ENCODE measurements at places on chromosomes 2 and 18.

DNA sequence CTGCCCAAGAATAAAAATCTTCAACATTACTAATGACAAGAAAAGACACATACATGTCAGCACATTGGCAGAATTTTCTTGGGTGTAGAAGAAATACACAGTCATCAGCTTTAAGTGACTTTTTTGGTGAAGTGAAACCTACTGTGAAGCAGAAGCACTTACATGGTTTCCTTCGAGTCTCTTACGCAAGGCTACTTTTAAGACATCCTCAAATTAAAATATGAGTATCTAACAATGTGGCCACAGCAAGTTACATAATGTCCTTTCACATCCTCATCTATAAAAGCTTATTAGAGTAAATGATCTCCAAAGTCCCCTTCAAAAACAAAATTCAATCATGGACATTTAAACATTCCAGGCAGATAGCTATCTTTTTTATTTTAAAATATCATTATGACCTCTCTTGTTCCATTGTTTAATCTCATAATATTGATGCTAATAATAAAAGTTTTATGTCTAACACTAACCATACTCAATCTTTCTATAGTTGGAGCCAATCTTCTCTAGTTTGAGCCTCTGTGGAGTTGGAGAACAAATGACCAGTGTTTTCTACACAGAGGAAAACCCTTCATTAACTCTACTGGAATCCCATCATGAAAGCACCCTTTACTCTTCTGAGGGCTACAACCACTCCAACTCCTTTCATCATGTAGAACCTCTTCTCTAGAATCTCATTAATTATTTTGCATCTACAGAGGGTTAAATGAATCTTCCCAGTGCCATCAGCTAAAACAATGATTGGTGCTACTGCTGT is 182.2 kb upstream of the ZFP36L2 start:
- DNase-seq: no peak

- no peak for DNase-seq
Measured at GRCh38 chr18:73681912-73682311, 465.7 kb downstream of the FBXO15 start.

DNA sequence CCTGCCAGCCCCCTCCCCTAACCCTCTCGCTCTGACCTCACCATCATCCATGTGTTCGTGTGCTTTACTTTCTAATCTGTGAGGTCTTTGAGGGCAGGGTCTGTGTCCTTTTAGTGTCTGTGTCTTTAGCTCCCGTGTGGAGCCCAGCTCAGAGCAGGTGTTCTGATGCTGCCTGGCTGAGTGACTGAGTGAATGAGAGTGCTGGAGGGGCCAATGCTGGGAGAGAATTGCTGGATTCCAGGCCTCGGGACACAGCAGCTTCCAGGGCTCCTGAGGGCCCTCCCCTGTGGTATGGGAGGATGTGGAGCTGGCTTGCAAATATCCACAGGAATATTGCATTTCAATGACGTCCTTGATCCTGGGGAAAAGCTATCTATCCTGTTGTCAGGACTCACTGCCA is 160.6 kb downstream of the ANKRD30B start:
- no peak for DNase-seq

- no peak for DNase-seq
Measured at GRCh38 chr2:54226260-54226659, 29.8 kb downstream of the TSPYL6 start.

GRCh38 chr2:86224645-86225355 is 25.5 kb downstream of the MRPL35 start:
- no peak for DNase-seq

DNA sequence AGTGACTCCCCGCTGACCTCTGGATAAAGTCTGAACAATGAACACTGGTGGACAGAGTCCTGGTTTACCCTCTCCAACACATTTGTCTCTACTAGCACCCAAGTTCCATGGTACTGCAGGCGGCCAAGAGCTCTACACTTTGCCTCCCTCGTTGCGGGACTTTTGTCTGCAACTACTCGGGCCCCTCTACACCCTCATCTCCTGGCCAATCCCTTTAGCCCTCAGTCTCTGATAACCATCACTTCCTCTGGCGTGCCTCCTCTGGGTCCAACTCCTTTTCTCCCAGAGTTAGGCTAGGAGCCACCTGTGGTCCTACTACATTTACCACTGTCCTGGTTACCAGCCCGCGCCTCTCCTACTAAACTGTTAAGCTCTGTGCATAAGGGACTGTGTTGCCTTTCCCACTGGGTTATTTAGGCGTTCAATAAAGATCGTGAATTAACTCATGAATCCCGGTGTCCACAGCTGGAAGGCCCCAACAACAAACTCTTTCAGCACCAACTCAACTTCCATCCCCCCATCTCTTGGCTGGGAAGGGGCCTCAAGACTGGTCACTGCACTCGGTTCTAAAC is 757 bp downstream of the HDHD2 start:
- no peak for DNase-seq

DNA sequence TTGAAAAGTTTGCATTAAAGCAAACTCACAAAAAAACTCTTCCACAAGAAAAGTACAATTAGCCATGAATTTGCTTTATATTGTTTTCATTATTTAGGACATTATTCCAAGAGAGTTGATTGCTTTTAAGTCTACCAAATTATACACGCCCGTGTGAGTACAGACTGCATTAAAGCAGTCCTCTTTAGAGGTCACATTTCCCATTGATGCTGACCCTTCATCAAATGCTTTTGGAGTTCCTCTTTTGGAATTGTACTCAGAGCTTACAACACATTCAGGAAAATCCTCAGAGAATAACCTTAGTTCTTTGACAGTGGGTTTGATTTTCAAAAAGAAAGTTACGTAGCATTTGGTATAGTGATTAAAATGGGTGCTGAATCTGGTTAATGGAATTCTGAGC is 256.1 kb downstream of the CDH2 start:
- DNase-seq: no peak

GRCh38 chr2:111145103-111145760 is 24.5 kb downstream of the BCL2L11 start:
- DNase-seq: no peak

- DNase-seq: no peak
Measured at GRCh38 chr18:10875811-10876210, 273.6 kb downstream of the PIEZO2 start.

DNA sequence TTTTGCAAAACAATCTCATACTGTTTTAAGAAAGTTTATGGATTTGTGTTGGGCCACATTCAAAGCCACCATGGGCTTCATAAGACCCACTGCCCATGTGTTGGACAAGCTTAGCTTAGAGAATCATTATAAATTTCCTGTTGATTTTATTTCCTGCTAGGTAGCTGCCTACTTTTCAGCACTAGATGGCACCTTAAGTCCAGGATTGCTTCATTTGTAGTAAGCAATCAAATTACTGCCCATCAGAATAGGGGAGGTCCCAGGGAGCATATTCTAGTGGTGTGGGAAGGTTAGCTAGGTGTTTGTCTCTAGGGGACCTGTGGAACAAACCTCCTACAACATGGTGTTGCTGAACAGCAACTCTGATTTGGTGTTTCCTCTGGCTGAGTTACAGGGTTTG is 11.0 kb upstream of the DCDC2C start:
- peak; percentile 49 for DNase-seq

GRCh38 chr2:240799033-240799820 is 20.8 kb downstream of the KIF1A start:
- DNase-seq: no peak

GRCh38 chr2:143034292-143035074 is 94.7 kb upstream of the ARHGAP15 start:
- peak; percentile 69 for DNase-seq

DNA sequence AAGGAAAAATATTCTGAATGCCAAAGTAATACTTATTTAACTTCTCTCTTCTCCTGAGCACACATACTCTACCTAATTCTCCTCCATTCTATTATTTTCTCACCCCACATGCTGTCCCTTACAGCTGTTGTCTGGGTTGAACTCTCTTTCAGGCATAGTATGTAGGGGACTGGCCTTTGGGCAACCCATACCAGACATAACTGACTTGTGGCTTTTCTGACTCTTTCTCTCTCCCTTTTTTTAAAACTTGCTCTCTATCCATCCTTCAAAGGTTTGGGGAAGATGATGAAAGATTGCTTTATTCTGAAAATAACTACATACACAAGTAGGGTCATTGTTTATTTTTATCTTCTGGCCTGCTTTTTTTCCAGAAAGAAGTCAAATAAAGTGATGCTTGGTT is 69.9 kb upstream of the NOSTRIN start:
- no peak for DNase-seq

DNA sequence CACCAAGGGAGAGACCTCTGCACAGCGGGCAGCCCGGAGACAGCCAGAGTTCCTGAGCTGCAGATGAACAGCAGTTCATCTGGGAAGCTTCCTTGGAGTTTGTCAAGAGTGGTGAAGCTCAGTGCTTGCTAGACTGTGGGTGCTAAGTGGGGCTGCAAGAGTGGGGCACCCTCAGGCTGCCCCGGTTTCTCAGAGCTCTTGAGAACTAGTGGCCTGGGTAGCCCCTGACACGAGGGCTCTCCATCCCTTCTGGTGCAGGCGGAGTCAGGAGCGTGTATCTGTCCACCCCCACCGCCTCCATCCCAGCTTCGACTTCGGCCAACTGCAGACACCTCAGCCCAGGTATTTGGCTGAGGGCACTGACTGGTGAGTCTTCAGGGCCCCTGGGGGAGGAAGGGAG is 222.0 kb downstream of the LOXHD1 start:
- DNase-seq: no peak

DNA sequence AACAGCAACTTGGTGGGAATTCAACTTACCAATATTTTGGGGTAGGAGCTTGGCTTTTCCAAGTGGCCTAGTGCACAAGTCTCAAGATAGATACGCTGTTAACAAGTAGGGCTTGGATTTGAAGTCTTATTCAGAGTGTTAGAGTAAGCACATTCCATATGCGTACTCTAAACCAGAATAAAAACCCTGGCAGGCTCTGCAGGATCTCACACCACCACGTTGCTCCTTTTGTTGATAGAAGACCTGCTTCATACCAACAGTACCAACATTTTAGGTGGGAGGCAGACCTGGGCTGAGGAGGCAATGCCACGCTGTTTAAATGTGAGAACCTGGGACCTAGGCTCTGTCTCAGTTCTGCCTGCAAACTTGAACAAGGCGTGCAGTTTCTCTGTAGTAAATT is 214.0 kb downstream of the RNF144A start:
- no peak for DNase-seq

- DNase-seq: no peak
Measured at GRCh38 chr18:69954719-69955480, 7.2 kb upstream of the CD226 start.

DNA sequence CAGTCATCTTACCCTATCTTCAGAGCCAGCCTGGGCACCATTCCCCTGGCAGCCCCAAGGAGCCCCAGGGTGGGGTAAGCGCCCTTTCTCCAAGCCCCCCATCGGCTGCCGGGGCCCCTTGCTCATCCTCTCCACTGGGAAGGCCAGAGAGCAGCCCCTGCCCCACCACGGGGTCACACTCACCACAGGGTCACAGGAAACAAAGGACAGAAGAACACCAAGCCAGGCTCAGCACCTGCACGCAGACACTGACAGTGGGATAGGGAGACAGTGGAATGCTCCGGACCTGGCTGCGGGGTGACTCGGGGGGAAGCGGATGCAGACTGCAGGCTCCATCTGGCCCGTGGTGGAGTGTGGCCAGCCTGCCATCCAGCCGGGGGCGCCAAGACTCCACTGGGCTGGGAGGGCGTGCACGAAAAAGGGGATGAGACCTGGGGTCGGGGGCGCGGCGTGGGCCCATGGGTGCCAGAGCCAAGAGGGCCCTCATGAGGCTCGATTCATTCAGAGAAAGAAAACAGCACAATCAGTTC is 21.1 kb downstream of the HDAC4 start:
- DNase-seq: no peak

GRCh38 chr18:31610286-31611205 is 18.9 kb downstream of the TTR start:
- DNase-seq: peak; percentile 9

DNA sequence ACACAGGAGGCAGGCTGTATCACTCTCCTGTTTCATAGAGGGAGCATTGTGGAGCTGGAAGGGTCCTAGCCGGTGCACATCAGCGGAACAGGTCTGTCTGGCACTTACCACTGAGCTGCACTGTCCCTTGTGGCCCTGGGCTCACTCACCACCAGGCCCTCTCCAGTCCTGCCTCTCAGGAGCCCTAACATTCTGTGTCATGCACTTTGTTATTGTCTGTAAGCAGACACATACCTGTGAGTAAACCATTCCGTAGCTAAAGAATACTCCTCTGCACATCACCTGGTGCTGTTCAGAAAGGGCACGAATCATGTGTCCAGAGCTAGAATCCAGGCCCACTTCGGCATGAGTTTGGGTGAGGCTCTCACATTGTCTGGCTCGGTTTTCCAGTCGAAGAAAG is 93.6 kb downstream of the CRIM1 start:
- DNase-seq: no peak

GRCh38 chr2:168643979-168644378 is 158.5 kb upstream of the NOSTRIN start:
- peak; percentile 84 for DNase-seq

GRCh38 chr2:18754286-18754685 is 164.9 kb upstream of the NT5C1B start:
- no peak for DNase-seq

DNA sequence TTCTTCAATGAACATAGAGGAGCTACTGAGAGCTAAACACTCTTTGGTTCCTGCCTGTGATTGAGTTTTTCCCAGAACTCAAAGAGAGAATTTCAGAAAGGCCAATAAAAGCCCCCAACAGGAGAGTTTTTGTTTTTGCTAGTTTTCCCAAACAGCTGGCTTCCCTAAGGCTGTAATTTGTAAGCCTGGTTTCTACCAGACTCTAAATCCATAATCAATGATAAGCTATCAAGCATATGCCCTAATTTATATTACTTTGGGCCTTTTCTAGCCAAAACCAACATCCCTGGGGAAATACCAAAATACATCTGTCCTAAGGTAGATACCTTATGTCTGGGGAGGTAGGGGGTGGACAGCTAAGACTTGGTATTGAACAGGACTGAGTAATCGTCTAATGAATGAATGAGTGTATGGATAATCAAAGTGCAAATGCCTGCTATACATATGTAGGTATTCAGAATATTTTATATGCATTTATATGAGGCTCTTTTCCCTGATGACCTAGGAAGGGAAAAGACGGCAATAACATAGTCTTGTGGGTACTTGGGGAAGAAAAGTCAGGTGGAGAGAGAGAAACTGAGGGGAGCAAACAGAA is 26.0 kb upstream of the APOB start:
- no peak for DNase-seq

DNA sequence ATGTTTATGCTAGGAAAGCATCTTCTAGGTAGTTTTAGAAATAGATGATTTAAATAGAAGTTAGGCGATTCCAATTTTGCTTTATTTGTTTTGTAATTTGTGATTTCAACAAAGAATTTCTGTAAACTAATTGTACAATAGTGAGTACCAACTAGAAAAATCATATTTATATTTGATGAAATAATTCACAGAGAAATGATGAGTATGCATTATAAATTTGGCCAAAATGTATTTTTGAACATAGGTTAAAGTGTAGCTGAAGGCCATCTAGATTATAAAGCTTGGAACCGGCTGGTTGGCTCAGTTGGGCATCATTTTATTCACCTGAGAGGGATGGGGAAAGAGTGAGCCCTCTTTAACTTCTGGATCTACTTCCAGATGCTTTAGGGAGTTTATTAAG is 50.4 kb downstream of the GPD2 start:
- DNase-seq: no peak
